ENCODE measurements at places on chromosomes 4 and X.
A peak's percentile ranks its signal among the peaks of the same experiment; 100 is the strongest.

DNA sequence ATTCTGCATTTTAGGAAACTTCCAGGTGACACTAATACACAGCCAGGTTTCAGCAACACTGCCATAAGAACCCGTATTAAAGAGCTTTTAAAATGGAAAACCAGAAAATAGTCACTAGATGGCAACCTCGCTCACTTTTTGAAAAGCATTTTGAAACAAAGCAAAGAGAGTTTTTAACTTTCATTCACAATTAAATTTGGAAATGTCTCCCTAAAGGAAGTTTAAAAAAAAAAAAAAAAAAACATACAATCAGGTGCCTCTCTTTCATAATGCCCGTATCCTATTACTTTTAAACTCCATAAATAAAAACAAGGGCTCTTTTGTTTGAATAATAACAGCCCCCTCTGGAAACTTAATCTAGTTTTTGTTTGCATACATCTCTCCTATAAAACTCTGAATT, 20.3 kb downstream of the MEPE start:
- peak; percentile 57 for DNase-seq

- DNase-seq = no peak
Measured at GRCh38 chr4:26181616-26182015, 139.2 kb upstream of the RBPJ start.

GRCh38 chr4:149521611-149522425, 293.8 kb downstream of the IQCM start:
- DNase-seq = no peak

DNA sequence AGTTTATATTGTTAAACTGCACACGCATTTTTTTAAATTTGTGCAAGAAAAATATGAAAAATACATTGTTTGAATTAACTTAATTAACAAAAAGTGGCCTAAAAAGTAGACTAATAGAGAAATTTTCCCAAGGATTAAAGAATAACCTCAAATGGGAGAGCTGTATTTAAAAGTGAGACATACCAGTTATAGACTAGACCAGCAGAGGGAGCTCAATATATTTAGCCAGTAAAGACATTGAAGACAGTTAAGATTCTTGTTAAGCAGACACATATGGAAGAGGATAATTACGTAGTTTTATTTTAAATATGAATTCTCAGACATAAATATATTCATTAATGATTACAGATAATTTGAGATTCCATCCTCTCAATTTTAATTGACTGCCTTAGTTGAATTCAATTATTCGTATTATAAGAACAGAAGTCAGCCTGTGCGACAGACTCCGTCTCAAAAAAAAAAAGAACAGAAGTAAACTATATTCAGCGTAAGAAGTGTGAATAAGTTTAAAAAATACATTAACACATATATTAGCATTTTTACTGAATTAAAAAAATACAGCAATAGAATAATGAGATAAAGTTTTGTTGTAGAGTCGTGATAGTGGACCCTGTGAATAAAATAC, 64.8 kb downstream of the GLRA3 start:
- peak; percentile 75 for DNase-seq

DNA sequence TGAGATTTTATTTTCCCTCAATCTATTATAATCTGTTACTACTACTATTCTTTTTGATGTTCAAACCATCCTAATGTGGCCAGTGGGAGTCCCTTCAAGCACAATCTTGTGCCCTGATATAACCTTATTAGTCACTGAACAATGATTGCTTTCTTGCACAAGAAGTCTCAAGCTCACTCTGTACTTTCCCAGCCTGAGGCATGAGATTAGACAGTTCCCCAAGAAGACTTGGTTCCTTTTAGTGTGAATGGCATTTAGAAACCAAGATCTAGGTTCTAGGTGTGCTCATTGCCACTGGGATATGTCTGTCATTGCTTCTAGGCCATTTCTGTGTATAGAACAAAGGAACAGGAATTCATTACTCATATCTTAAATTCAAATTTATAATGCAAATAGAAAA, 28.0 kb upstream of the RBM41 start:
- no peak for DNase-seq

DNA sequence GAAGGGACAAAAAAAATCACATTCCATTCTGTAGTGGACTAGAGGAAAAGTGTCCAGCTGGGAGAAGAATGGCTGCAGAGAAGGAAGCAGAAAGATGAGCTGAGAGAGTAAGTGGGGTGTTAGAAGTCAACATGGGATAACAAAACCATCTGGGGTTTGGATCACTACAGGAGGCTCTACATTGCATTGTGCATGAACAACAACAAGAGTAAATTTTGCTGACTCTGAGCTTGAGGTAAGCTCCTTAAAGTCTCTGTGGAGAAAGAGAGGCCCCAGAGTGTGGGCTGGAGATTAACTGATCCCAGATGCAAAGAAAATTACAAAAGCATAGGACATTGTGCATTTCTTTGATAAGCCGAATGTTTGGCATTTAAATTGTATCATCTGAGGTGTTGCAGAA, 128.9 kb downstream of the UGT8 start:
- DNase-seq = no peak

DNA sequence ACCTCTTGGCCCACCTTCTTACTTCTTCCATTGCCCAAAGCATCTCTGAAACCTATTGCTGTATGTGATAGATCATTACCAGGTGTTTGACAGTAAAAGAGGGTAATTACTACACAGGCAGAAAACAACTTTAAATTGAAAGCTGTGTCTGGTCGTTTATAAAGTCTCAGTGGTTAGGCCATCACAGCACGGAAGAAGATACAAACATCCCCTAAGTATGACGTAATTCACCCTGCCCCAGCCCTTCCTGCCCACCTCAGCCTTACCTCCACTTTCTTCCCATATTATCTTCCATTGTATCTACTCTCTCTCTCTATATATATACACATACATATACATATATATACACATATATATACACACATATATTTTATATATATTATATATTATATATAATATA, 805.8 kb upstream of the PABPC4L start:
- no peak for DNase-seq

DNA sequence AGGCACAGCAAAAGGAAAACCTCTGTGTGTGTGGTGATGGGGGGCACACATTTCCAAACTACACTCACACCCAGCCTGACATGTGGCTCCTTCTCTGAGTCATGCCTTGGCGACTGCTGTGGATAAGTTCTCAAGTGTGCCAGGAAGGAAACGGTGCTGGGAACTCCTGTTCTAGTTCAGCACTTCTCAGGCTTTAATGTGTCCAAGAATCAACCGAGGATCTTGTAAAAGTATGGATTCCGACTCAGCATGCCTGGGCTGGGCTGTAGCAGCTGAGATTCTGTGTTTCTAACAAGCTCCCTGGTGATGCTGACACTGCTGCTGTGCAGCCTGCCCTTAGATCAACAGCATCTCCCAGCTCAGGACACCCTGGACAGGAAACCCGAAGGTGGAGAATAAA, 20.2 kb downstream of the CLNK start:
- DNase-seq = no peak

- DNase-seq = no peak
Measured at GRCh38 chrX:153780678-153781427, at the start of gene SRPK3. Gene SRPK3, plus strand, starts transcription at chrX:153781041. Its CDS starts 46 bp downstream, at chrX:153781087.

- no peak for DNase-seq
Measured at GRCh38 chr4:30802622-30803323, 82.6 kb downstream of the PCDH7 start.

DNA sequence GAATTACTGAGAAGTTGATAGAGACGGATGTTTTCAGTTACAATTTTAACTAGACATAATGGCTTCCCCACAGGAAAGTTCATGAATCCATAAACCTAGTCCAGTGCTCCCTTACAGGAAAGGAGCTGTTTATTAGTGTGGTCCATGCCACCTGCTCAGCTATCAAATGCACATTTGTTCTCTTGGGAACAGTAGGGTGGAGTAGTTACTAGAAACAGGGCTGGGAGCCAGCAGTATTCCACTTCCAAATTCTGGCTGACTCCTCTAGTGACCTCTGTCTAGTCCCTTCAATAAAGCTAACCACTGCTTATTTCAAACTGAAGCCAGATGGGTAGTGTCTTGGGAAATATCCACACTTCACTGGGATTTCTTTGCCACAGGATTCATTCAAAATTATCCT, 88.4 kb upstream of the TLL1 start:
- DNase-seq = no peak

- peak; percentile 66 for DNase-seq
Measured at GRCh38 chrX:140762061-140762460, 52.5 kb downstream of the LINC00632 start.

DNA sequence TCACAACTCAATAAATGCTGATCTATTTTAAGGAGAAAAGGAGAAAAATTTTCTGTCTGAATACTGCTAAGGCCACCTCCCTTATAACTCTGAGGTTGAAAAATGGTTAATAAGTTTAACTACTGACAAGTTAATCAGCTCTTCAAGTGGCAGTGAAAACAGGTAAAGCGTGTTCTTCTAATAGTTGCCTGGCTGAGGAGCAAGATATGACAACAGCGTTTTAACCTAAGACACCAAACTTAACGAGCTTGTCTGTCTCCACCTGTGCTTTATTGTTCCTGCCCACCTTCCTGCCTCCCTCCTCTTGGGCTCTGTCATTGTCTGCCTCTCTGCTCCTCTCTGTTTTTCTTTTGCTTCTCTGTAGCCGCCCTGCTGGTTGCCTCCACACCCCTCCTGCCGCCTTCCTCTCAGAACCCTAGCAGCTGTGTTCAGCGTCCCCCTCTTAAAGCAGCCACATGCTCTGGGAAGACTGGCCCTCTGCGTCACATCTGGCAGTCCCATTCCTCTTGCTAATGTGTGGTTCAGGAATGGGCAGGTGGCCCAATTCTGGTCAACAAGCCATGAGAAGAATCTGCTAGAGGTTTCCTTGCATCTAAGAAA, 4.3 kb upstream of the TSPAN5 start:
- DNase-seq = no peak

GRCh38 chrX:109672239-109672638, 47.3 kb upstream of the KCNE5 start:
- DNase-seq = no peak

DNA sequence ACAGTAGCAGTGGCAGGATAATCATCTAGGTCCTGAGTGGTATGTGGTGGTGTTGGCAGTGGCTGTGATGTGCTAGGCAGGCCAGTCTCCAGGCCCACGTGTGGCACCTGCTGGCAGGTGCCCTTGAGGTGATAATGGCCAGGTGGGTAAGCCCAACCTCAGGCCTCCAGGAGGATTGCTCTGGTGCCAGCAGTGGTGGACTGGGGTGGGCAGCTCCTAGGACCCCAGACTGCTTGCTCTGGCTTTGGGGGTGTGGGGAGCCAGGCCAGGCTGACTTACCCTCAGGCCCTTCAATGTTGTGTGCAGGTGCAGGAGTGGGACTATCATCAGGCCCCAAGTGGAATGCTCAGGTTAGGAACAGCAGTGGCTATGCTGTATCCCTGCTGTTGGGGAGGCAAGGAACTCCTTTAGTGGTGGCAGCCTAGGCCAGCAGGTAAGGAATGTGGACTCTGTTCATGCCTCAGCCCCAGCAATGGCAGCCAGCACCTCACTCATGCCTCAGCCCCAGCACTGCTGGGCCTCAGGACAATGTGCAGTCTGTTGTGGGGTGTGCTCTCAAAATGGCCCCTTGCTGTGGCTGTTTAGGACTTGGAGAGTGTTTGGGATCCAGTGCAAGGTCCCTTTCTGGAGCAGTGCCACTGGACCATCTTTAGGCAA, 24.3 kb downstream of the SERPINA7 start:
- no peak for DNase-seq

GRCh38 chr4:6749340-6750171, 33.0 kb upstream of the KIAA0232 start:
- DNase-seq = no peak

DNA sequence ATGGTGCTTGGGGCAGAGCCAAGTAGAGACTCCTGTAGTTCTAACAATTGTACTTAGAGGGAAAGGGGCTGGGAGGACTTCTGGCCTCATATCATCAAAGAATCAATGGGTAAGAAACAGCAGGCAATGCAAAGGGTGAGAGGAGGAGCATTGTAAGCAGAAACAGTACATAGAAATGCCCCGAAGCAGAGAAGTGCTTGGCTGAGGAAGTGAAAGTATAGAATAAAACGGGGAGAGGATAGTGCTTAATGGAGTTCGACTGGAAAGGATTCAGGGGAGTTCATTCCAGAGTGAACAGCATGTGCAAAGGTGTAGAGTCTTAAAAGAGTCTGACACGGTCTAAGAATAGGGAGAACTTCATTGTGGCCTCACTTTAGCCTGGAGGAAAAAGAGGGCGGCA, 103.0 kb downstream of the SYNPO2 start:
- DNase-seq = peak; percentile 56

DNA sequence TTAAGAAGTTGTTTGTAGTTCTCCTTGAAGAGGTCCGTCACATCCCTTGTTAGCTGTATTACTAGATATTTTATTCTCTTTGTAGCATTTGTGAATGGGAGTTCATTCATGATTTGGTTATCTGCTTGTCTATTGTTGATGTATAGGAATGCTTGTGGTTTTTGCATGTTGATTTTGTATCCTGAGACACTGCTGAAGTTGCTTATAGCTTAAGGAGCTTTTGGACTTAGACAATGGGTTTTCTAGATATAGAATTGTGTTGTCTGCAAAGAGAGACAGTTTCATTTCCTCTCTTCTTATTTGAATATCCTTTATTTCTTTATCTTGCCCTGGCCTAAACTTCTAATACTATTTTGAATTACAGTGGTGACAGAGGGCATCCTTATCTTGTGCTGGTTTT, 52.1 kb upstream of the GRID2 start:
- no peak for DNase-seq

- no peak for DNase-seq
Measured at GRCh38 chrX:119231936-119232445, 4.1 kb upstream of the PGRMC1 start.

DNA sequence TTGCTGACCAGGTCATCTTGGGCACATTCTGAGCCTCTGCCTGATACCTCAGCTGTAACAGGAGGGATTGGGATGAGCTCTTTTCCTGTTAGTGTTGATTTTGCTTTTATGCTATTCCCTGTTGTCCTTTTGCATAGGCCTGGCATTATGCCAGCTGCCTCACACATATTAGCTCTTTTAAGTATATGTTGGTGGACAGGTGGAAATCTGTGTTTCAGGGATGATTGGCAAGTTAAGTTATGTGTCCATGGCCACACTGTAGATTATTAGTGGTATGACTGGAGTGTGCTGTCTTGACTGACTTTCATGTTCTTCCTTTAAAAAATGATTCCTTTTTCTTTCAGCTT, 28.9 kb downstream of the NSD2 start:
- DNase-seq = no peak

GRCh38 chr4:1204286-1204827, 32.0 kb upstream of the SPON2 start:
- DNase-seq = no peak

- DNase-seq = peak; percentile 17
Measured at GRCh38 chrX:140697618-140698017, 11.9 kb upstream of the LINC00632 start.

DNA sequence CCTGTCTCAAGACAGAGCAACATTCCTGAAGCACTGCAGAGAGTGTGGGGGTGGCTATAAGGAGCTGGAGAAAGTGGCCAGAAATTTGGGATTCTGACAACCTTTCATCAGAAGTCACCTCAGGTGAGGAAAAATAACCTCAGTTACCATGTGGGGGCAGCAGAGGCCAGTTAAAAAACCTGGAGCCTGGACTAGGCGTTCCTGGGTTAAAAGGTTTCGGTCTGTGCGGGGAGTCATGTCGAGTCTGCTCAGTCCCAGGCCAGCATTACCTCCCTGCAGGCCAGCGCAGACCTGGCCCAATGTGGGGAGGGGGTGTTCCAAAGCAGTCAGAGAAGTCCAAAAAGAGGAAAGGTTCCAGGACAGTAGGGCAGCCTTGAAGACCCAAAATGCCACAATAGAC, 10.9 kb upstream of the NALF2 start:
- peak; percentile 52 for DNase-seq
